A549 treated with RU486 at 1 μM for 4 hours (cell line): ENCODE measurements at places on chromosomes 4 and X. TPM values are rescaled to one million over a fixed set of nuclear protein-coding genes. Genes with fewer than 3 reads are reported as not detected.

PABPC5 gene
- total RNA-seq: 0.03 TPM in 1 of 5 replicates, not detected in the others

C4orf36 gene
- total RNA-seq: 0.99 to 2.5 TPM (median 1.6 TPM) in 5 replicates

XG gene
- total RNA-seq: not detected in 5 replicates

GAB3 gene
- 0.26 to 0.57 TPM (median 0.49 TPM) in 5 replicates for total RNA-seq
